ENCODE measurements at places on chromosomes 2 and 18.

DNA sequence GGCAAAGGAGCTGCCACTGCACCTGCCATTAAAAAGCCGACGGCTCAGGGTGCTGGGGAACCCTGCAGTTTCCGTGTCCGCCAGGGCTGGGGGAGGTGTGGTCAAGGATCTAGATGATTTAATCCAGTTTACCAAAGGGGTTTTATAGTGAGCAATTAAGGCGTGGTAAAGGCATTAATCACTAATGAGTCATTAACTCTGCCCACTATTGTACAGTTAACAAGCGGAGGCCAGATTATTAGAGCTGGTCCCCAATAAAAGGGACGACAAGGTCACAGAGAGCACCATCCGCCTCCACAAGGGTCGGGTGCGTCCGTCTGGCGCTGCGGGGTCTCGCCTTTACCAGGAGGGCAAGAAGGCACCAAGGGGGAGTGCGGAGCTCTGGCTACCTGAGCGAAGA lies 9.6 kb downstream of the RAX start:
- DNase-seq: no peak

DNA sequence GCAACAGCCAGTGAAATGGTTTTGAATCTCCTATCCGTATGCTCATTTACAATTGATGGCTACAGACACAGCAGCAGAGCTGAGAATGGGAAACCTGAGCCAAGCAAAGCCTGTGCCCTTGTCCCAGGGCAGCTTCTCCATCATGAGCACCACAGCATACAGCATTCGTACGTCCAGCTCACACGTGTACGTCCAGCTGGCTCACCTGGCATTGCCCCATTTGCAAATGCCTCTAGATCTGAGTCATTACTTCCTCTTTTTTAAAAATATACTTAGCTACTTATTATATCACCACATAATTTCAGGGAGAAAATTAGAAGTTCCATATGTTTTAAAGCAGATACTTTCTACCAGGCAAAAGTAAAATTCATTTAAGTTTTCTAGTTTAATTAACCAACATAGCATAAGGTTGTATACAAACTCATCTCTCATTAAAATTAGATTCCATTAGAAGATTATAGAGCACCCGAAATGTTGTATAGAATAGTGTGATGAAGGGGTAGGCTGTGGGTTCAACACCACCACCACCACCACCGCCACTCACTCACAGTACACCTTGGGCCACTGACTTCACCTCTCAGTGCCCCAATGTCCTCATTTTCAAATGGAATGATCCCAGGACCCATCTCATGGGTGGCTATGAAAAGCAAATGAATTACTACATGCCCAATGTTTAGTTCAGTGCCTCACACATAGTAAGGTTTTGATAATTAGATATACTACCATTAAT lies 31.4 kb upstream of the TMEM177 start:
- no peak for DNase-seq

GRCh38 chr2:69307579-69308064 lies 79.4 kb downstream of the GFPT1 start:
- no peak for DNase-seq

DNA sequence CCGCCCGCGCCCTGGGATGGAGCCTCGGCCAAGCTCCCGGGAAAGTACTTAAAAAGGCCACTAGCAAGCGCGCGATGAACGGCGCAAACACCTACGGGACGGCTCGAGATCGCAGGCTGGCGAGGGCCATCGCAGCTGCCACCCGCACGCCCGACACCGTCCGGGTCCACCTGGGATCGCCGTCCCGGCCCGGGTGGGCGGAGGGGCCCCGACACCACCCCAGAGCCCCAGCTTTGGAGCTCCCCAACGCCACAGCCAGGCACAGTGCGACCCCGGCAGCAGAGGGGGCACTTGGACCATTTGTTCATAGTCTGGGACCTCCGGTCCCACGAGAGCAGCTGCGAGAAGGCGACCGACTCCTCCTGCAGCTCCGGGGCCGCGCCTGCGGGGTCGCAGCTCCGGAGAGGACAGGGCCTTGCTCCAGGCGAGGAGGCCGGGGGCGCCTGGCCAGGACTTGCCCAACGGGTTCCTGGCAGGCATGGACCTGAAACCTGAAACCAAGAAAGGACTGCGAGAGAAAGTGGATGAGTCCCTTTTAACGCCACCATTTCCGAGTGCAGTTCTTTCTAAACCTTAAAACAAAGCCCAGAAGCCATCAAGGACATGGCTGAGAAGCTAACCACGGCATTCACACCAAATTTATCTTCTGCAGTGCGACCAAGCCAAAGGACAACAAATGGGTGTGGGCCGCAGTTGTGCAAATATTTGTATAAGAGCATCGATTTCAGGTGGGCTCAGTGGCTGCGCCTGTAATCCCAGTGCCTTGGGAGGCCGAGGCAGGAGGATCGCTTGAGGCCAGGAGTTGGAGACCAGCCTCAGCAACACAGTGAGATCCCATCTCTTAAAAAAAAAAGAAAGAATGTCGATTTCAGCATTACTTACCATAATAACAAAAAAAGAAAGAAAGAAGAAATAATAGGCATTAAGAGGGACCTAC lies 54.0 kb upstream of the IMP4 start:
- DNase-seq: no peak

DNA sequence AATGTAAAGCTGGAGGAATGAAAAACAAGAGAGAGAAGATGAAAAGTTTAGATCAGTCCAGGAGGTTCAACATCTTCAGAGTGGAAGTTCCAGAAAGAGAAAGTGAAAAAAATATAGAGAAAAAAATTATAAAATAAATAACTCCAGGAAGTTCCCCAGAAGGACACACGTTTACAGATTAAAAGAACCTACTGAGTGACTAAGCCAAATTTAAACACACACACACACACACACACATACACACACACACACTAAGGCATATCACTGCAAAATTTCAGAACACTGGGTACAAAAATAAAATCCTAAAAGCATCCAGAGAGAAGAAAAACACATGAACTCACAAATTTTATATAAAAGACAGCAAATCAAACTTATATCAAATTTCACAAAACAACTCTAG lies 85.9 kb upstream of the PMAIP1 start:
- DNase-seq: no peak

DNA sequence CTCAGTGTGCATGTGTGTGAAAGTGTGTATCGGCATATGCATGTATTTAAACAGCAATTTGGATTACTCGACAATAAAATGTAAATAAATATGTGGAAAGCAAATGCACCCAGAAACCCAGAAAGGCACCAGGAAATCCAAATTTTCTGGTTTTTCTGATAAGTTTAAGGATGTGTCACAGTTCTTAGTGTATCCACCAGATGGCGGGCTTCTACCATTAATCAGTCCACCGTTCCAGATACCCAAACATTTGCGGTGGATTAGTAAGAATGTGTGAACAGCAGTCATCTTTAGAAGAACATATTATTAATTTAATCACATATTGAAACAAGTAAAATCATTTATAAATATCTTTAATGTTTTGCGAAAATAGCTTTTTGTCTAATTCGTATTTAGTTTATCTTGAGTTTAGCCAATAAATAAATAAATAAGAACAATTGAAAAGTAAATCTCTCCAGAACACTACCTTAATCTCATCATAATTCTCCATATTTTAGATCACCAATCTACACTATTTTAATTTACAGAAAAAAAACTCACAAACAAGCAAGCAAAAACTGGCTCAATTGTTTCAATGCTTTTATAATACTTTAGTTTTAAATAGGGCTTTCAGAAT lies 298.9 kb downstream of the DSEL start:
- peak; percentile 53 for DNase-seq
